SK-N-SH (cell line): ENCODE measurements at places on chromosomes 5 and 9. TPM values are rescaled to one million over a fixed set of nuclear protein-coding genes. Genes with fewer than 3 reads are reported as not detected.

FOXI1 gene
- not detected in 2 replicates for polyA plus RNA-seq

PCDHGA4 gene
- polyA plus RNA-seq = 1.8 and 2.2 TPM in 2 replicates

CDH9 gene
- polyA plus RNA-seq = not detected in 2 replicates

PCDHA9 gene
- polyA plus RNA-seq = 0.02 TPM in 2 replicates

MTX3 gene
- polyA plus RNA-seq = 6.8 and 9.8 TPM in 2 replicates

REEP5 gene
- polyA plus RNA-seq = 90.2 and 124 TPM in 2 replicates

PCDHB12 gene
- 1.9 and 2.0 TPM in 2 replicates for polyA plus RNA-seq

BRINP1 gene
- polyA plus RNA-seq = 0.34 and 0.41 TPM in 2 replicates

PRDM9 gene
- polyA plus RNA-seq = not detected in 2 replicates

PCA3 gene
- polyA plus RNA-seq = 0.21 TPM in 2 replicates

ADCY2 gene
- not detected in 2 replicates for polyA plus RNA-seq

TNFSF15 gene
- polyA plus RNA-seq = 0.64 and 0.86 TPM in 2 replicates

SLC6A19 gene
- polyA plus RNA-seq = not detected in 2 replicates

SLC31A1 gene
- 7.7 and 11.2 TPM in 2 replicates for polyA plus RNA-seq

STPG3 gene
- polyA plus RNA-seq = not detected in 2 replicates

ABL1 gene
- polyA plus RNA-seq = 23.5 and 24.6 TPM in 2 replicates

SV2C gene
- polyA plus RNA-seq = 0.05 and 0.13 TPM in 2 replicates

RECK gene
- polyA plus RNA-seq = 22.8 and 27.3 TPM in 2 replicates

LCN9 gene
- not detected in 2 replicates for polyA plus RNA-seq

GRM6 gene
- polyA plus RNA-seq = not detected in 2 replicates

PCDHA1 gene
- polyA plus RNA-seq = 0.16 and 0.21 TPM in 2 replicates

ADGRV1 gene
- polyA plus RNA-seq = 0.23 and 0.49 TPM in 2 replicates

PCDHB11 gene
- 0.41 and 0.61 TPM in 2 replicates for polyA plus RNA-seq

ADAMTS2 gene
- 0.12 and 0.57 TPM in 2 replicates for polyA plus RNA-seq

SLC6A18 gene
- polyA plus RNA-seq = not detected in 2 replicates

PPIC gene
- 50.6 and 55.1 TPM in 2 replicates for polyA plus RNA-seq

PTPDC1 gene
- 3.7 and 4.9 TPM in 2 replicates for polyA plus RNA-seq

CD274 gene
- polyA plus RNA-seq = 25.8 and 30.9 TPM in 2 replicates

TSLP gene
- polyA plus RNA-seq = 1.3 and 1.5 TPM in 2 replicates

TEX48 gene
- 0.41 and 0.46 TPM in 2 replicates for polyA plus RNA-seq

IL4 gene
- polyA plus RNA-seq = not detected in 2 replicates

LECT2 gene
- 0.18 and 0.60 TPM in 2 replicates for polyA plus RNA-seq

AJM1 gene
- polyA plus RNA-seq = 2.4 and 2.6 TPM in 2 replicates

DBH gene
- polyA plus RNA-seq = 0.92 and 1.2 TPM in 2 replicates

PPP3R2 gene
- not detected in 2 replicates for polyA plus RNA-seq

MCCC2 gene
- polyA plus RNA-seq = 33.6 and 40.4 TPM in 2 replicates

HAVCR2 gene
- polyA plus RNA-seq = 0.12 and 0.18 TPM in 2 replicates

NR5A1 gene
- not detected in 2 replicates for polyA plus RNA-seq

PCDHGA2 gene
- polyA plus RNA-seq = 1.4 and 1.5 TPM in 2 replicates

ZDHHC21 gene
- 2.9 and 4.3 TPM in 2 replicates for polyA plus RNA-seq

OTULINL gene
- 0.26 and 0.62 TPM in 2 replicates for polyA plus RNA-seq
